ENCODE measurements at places on chromosomes 6 and 20.

DNA sequence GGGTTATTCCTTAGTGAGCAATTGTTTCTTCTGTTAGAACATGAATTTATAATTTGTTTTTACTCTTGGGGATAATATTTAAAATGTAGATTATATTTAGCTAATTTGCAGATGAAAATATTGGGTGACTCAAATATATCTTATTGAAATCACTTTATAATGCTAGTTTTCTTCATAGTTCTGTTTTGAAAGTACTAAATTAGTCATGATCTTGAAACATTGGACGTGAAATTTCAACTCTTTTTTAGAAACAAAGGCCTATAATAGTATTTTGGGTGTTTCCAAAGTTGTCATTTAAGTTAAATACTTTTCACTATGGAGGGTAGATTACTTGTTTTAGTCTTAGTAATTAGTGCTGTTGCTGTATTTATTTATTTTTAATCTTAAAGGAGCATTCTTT, 250.9 kb downstream of the UTRN start:
- DNase-seq, result no peak

DNA sequence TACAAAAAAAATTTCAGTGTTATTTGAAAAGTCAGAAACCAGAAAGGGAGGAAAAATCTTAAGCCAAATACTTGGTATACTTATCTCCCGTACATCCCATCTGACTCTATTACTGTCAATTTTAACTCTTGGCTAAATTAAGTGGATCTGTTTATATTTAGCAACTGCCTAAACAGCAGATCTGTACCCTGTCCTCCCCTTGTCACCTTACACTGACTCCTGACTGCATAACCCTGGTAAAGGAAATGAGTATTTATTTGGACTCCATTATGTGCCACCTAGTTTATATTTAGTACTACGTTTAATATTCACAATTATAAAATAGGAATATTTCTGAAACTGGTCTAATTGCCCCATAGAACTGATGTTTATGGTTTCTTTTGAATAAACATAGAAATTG, 730.2 kb upstream of the GJE1 start:
- no peak for DNase-seq

DNA sequence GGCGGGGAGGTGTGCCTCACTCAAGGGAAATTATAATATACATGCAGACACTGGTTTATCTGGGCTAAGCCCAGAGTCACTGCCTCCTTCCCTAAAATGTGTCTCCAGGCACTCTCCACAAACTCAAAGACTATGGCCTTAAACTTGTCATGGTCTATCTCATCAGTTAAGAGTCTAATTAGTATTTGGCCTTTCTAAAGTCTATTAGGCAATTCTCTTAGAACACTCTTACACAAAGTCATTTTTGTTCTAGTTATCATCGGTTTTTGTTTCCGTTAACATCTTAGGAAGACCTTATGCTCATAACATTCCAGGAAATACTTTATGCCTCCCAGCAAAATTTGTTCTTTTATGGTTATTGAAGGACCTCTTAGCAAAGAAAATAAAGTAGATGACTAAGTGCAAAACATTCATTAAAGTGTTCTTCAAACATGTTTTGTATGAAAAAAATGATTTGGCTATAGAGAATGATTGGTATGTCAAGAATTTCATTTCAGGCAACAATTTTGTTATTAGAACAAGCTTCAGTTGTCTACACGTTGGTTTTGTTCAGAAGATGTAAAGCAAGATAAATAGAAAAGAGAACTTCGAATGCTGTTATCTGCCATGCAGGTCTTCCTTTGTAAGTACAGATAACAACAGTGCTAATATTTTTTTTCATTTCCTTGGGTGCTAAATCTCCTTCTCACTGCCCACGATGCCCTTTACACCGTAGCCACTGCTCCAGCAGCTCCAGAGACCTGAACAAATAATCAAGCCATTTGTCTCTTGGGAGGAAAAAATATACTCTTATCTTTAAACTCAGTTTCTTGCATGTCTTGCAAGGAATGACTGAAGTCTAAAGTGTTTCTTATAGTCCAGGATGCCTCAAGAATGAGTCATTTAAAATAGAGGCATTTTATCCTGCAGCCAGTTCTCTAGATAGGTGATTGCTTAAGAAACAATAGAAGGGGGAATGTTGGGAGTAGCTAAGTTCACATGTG, 170.4 kb downstream of the HTR1B start:
- DNase-seq, result no peak

DNA sequence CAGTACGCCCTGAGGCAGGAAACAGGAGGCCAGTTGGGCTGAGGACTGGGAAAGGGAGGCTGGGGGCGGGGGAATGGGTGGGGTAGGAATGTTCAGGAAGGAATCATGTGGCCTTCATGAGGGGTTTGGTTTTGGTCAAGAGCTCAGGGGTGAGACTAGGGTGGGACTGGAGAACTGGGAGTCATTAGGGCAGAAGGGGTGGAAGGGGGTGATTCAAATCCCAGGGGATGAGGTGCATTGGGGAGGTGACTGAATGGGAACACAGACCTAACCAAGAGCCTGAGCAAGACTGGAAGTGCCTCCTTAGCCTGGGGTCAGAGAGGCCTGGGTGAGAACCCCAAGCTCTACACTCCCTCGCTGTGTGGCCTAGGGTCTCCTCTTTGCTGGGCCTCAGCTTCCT, 86.8 kb downstream of the DLGAP4 start:
- no peak for DNase-seq

- no peak for DNase-seq
Observed at GRCh38 chr20:25487306-25487705, 79.8 kb downstream of the GINS1 start.

GRCh38 chr20:34415079-34415478, 52.0 kb downstream of the ITCH start:
- DNase-seq, result no peak

Measured in stimulated activated CD8-positive, alpha-beta memory T cell treated with anti-CD3 and anti-CD28 coated beads, Interleukin-15, amount 100 ng/mL, for 1 hour (primary cell).